ENCODE measurements at places on chromosomes 16 and 17. TPM values are rescaled to one million over a fixed set of nuclear protein-coding genes. Genes with fewer than 3 reads are reported as not detected.

GRCh38 chr16:17273142-17273561 lies 197.6 kb downstream of the XYLT1 start:
- peaks cover 19% of the 10 kb centered on the region for H3K4me1 ChIP-seq
- H3K4me3 ChIP-seq = no peak overlapping the region
- peak overlapping the region; percentile 49 for H3K27ac ChIP-seq
- no peaks in the 10 kb centered on the region for H3K27me3 ChIP-seq
- no peaks in the 10 kb centered on the region for H3K36me3 ChIP-seq

DNA sequence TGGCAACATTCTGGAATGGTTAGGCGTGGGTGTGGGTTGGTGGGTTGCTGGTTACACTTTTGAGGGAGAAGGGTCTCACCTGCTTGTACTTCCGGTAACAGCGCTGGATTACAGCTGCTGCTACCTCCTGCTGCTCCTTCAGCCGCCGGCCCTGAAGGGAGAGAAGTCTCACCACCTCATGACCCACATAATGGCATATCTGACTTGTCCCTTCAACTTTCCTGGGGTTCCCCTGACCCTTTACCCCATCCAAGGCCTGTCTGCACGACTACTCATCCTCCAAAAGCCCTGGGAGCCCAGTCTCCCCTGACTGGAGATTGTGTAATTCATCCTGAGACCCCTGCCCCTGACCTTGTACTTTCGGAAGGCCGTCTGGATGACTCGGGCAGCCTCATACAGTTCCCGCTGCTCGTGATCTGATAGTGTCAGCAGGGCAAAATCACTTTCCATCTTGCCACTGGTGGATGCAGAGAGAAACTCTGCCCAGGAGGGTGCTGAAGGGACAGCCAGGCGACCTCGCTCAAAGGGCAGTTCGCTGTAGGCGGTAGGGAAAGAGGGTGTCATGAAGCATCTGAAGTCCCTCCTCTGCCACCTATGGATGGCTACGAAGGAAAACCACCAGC lies 2.0 kb upstream of the SPAG7 start:
- no peak overlapping the region for H3K4me3 ChIP-seq
- H3K4me1 ChIP-seq = peaks cover 31% of the 10 kb centered on the region
- peaks cover 22% of the 10 kb centered on the region for H3K36me3 ChIP-seq
- peak overlapping the region; percentile 99 for H3K27ac ChIP-seq
- DNase-seq = no peak
- no peaks in the 10 kb centered on the region for H3K27me3 ChIP-seq

GRCh38 chr17:56867948-56868376 lies 34.0 kb downstream of the DGKE start:
- H3K4me1 ChIP-seq = no peaks in the 10 kb centered on the region
- no peaks in the 10 kb centered on the region for H3K27me3 ChIP-seq
- no peak for DNase-seq

Gene AKAP1
- 39.5 TPM for polyA plus RNA-seq

Gene TXNDC17
- 938 TPM for polyA plus RNA-seq

All from keratinocyte (primary cell).